NCI-H1417 treated with DMSO at 0.1 percent for 48 hours (cell line): ENCODE measurements at places on chromosomes 7 and 10.

- no peak for DNase-seq
These were observed 598.3 kb upstream of the GALNT17 start for GRCh38 chr7:70533614-70534013.

DNA sequence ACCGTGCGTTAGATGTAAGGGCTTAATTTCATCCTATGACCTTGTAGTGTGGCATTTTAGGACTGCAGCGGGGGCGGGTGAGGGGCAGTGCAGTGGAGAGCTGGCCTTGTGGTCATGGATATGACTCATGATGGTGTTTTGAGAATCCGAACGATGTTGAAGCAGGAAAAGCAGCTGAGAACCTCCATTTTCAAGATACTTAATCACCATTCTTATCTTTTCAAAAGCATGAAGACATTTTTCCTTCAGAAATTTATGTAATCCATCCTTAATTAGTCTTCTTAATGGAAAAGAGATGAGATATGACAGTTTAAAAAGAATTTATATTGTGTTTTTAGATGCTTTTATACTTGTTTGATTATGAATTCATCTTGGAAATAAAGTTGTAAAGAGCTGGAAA lies 9.6 kb downstream of the ATP5F1C start:
- DNase-seq, result no peak

GRCh38 chr10:109701633-109702215 lies 221.6 kb downstream of the XPNPEP1 start:
- no peak for DNase-seq

DNA sequence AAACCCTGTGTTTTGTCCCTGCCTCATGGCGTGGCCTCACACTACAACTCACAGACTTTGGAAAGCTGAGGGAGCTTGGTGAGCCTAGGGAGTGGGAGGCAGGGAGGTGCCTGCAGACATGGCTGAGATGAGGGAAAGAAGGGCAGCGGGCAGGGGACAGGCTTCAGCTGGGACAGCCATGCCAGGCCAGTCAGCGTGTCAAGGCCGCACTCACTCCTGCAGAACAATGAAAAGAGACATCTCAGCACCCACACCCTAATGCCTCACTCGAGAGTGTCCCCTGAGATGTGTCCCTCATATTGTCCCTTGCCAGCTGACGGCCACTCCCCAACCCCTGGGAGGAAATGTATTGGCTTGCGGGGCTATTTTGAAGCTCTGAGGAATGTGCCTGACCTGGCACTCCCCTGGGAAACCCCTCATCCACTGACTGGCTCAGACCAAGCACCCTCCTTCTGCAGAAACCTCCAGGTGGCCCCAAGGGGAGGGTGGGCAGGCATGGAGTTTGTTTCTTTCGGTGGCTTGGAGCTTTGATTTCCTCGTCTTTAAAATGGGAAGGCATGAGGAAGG lies 31.6 kb downstream of the SH3PXD2A start:
- DNase-seq, result no peak

DNA sequence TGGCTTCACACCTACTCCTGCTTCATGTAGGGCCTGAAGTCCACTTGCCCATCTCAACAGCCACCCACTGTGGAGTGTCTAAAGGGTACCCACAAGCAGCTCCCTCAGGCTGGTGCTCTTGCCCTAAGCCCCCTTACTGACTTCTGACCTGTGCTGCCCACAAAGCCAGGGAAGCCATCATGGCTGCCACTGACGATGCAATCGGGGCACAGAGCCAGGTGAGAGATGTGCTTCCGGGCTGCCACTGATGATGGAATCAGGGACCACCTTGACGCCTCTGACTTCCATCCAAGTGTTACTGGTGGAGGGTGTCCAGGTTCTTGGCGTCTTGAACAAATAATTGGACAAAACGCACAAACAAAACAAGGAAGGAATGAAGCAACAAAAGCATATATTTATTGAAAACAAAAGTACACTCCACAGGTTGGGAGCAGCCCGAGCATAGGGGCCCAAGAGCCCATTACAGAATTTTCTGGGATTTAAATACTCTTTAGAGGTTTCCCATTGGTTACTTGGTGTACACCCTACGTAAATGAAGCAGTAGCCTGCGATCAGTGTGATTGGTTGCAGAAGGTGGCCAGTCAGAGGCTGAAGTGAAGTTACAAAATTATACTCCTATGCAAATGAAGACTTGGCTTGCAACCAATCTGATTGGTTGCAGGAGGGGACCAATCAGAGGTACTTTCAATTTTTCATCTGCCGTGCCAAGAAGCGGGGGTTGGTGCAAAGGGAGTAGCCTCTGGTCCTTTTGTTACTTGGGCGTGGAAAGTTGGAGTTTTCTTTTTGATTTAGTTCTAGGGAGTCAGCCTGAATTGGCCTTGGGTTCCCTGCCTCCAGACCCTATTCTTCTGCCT lies 4.5 kb downstream of the CPA2 start:
- no peak for DNase-seq

GRCh38 chr7:141700848-141701371 lies 1.1 kb downstream of the DENND11 start:
- DNase-seq, result no peak

DNA sequence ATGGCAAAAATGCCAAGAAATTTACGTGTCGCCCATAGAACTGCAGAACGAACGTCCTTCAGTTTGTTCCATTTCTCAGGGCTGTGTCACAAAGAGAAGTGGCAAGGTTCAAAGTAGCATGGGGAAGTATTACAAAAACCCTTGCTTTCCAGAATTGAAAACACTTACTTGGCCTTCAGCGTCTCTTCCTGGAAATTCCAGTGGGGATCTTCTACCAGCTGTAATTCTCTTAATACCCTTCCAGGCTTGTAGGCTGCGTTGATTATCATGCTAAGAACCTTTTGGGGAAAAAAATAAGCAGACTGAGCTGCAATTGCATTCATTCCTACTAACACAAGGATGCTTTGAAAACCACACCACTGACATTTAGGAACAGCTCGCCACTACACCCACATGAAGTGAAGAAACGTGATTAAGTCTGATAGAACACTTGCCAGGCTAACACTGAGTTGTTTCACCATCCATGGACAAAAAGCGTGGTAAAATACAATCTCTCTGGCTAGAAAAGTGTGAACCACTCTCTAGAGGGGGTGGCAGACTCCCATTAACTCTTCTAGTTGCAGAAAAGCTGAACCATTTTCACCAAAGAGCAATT lies 222.3 kb downstream of the SFMBT2 start:
- no peak for DNase-seq

- no peak for DNase-seq
These were observed 123.1 kb downstream of the TYW1B start for GRCh38 chr7:72704894-72705293.

- peak; percentile 33 for DNase-seq
These were observed 1.3 kb upstream of the EIF3B start for GRCh38 chr7:2353113-2353935.

- no peak for DNase-seq
These were observed 3.2 kb upstream of the CREB5 start for GRCh38 chr7:28408960-28409715.

DNA sequence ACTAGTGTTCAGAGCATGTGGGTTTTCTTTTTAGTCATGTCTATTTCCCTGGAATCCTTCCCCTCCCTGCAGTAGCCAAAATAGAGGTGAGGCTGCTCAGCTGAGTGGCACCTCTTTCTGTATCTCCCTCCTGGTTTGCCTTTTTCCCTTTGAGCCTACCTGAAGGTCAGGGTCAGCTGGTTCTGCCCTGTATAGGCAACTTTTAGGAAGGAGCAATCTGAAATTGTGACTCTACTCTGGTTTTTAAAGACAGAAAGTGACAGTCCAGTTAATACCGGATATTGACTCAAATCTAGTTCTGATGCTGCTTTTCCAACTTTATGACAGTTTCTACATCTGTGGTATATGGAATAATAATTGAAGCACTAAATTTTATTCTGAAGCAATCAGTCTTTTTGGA lies 26.0 kb downstream of the CCM2 start:
- no peak for DNase-seq

GRCh38 chr7:94848992-94849576 lies 58.3 kb upstream of the PPP1R9A start:
- DNase-seq, result no peak

DNA sequence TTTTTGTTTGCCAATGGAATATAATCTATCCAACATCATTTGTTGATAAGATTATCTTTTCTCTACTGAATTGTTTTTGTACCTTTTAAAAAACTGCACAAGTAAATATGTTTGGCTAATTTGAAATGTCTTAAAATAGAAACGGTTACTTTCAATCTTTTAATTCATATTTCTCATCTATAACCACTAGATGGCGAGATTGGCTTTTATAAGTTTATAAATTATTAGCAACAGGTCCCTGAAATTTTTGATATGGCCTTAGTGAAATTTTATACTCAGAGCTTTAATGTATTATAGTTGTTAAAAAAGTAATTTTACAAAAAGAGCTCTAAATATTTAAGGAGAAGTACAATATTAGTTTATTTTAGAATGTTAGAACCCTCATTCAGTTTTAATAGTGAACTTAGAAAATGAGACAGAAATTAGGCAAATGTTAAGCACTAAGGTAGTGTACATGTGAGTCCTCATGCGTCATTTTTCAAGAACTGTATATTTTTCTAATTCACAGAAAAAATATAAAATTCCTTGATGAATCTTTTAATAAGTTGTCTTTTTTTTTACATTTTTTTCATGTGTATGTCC lies 592.5 kb downstream of the ARL4A start:
- DNase-seq, result peak; percentile 61

- DNase-seq, result peak; percentile 27
These were observed 263.0 kb downstream of the BAMBI start for GRCh38 chr10:28940158-28940888.

DNA sequence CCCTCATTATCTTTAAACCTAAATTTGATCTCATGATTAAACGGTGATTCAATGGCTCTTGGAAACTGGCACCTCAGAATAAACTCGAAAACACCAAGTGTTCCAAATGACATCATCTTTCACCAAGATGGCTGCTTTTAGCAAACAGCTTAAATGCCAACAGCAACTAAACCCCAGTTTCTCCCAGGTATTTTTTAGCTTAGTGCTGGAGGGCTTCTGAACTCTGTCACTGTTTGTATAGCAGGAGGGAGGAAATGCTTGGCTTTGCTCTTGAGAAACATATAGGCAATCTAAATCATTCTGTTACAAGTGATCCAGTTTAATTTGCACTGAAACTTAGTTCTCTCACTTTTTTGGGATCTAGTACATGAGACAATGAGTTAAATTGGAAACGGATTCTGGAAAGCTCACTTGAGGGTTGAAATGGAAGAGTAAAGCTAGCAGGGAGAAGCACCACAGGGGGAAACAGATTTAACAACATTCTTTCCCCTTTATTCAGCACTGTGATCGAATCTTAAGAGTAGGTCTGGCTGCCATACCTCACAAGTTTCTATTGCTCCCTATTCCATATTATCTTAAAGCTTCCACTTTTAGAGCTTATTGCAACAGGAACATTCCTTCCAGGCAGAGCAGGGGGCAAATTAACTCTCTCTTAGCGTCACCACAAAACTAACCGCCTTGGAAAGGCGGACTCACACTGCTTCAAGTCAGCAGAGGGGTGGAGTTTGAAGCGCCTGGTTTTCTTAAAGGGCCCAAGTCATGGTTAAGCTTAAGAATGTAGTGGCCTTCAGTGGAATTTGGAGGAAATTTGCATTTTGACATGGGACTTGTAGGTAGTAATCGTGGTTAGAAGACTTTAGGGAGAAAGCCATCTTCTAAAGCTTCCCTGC lies 1.8 kb upstream of the CCDC6 start:
- no peak for DNase-seq

GRCh38 chr10:11446133-11446532 lies 165.3 kb downstream of the USP6NL start:
- DNase-seq, result no peak

GRCh38 chr10:13844651-13845050 lies 257.9 kb downstream of the PRPF18 start:
- no peak for DNase-seq

DNA sequence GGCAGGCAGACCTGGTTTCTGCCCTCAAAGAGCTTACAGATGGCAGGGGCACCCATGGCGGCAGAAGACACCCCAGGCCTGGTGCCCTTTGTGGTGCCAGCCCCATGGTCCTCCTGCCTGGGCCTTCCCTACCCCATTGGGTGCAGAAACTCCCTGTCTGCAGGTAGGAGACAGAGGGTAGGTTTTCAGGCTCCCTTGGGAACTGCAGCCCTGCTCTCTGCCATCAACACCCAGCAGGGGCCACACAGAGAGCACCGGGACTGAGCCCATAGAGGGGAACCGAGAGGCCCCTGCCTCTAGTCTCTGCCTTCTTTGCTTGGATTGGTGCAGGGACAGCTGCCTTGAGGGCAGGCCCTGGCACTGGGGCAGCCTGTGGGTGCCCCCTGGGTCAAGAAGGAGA lies 52.6 kb downstream of the GTF2IRD1 start:
- no peak for DNase-seq
